CD4-positive, alpha-beta T cell treated with Interleukin-17A for 4 hours (primary cell): ENCODE measurements at places on chromosomes 7 and 10.

DNA sequence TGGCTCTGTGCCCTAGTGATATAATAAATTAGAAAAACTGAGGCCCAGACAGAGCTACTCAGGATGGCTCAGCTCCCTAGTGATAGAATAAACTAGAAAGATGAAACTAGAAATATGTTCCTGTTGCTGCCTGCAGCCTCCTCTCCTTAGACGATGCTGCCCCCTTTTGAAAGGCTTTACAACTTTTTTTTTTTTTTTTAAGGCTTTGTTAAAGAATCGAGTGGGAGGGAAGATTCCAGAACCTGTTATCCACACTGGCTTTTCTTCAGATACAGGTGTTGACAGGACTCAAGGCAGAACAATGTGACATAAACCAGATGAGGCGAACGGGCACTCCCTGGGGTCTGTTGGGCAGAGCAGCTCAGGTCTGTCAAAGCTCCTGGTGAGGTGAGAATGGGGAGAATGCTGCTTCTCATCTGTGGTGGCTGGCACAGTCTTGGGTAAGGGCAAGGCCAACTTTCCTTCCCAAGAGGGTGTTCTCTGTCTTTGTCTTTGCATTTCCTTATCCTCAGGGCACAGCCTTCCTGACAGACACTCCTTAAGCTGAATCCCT, 175.1 kb downstream of the COBL start:
- no peak for DNase-seq

DNA sequence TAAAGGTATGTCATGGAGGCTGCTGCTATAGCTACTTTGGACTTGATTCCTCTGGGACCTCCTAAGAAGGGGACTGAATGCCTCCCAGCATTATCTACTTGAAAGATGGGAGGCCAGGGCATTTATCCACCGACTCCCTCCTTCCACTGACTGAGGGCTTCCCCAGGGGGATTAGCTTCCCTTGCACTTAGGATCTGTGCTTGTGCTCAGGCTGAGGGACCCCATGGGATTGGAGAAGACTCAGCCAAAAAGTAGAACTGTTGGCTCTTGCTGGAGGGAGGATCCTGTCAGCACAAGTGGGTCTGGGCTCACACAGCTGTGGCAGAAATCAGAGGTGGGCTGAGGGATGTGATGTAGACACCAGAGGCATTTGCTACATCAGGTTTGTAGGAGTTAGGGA, 81.5 kb upstream of the SYPL1 start:
- DNase-seq: no peak

- DNase-seq: no peak
Measured at GRCh38 chr10:44910602-44911001, 535 bp upstream of the TMEM72 start.

- DNase-seq: no peak
Measured at GRCh38 chr7:37351716-37352115, 96.9 kb downstream of the ELMO1 start.

GRCh38 chr10:16520900-16521299, 779 bp downstream of the C1QL3 start:
- peak; percentile 20 for DNase-seq

DNA sequence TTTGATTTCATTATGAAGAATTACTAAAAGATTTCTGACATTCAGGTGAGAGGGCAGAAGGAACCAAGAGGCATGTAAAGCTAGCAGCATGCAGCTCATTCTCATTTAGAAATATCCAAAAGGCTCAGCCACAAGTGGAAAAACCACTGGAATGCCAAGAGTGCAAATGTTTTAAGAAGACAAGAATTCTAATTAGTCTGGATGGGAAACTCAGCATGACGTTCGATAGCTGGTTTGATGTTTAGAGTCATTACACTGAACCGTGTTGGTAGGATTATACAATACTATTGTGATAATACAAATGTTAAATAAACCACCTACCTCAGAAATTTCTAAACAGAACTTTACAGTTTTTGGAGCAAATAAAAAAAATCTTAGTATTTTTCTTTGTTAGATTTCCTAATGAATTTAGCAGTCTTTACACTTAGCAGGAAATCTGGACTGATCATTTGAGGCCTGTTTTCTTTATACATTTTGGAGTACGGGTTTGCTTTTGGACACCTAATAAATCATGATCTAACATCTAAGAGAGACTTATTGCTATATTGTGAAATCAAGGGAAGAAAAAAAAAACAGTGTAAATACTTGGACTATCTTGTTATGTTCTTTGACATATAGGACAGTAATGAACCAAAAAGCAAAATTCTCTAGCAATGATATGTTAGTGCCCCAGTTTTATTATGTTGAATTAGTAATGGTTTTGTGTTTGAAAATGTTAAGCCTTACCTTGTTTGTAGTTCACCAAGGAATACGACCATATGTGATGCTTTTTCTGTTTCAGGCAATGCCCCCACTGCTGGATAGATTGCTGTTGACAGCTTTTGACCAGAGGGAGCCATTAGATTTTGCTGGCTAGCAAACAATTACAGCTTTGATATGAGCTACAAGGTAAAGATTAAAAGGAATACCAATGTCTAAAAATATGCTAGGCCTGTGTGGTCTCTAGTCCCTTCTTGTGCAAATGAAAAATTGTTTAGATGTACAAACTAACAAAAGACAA, 354.1 kb upstream of the SEMA3A start:
- DNase-seq: no peak

- no peak for DNase-seq
Measured at GRCh38 chr7:79217468-79217867, 236.0 kb downstream of the MAGI2 start.

GRCh38 chr10:120979435-120980278, 128.5 kb downstream of the WDR11 start:
- DNase-seq: peak; percentile 19

GRCh38 chr10:83820033-83820432, 319.3 kb upstream of the GHITM start:
- no peak for DNase-seq

DNA sequence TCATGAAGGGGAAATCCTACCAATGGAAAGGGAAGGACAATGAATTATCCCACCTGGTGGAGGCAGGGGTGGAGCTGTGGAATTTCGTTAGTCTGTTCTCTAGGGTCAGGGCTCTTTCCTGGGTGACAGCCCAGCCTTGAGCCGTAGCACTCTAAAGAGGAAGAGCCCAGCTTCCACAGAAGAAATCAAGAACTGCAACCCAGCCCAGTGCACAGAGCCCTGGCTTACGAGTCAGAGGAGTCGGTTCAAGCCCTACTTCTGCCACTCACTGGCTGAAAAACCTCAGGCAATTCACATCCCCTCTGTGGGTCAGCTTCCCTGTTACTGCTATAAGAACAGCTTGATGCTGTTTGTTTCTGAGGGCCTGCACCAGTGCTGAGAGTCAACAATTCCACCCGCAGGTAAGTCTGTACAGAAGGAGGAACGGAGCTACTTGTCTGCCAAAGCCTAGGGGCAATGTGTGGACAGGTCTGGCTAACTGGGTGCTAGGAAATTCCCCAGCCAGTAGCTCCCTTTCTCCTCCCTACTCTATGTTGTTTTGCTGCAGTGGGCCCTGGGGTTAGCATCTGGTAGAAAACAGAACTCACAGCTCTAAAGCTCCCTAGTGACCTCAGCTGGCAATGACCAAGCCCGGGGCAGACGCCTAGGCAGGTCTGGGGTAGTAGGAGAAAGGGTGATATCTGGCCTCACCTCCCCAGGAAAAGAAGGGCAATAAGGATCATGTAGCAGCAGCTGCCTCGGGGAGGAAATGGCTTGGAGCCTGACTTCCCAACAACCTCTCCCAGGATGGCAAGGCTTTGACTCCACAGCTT, 3.3 kb downstream of the AVPI1 start:
- no peak for DNase-seq

GRCh38 chr10:24854256-24854655, 98.2 kb downstream of the PRTFDC1 start:
- DNase-seq: no peak

DNA sequence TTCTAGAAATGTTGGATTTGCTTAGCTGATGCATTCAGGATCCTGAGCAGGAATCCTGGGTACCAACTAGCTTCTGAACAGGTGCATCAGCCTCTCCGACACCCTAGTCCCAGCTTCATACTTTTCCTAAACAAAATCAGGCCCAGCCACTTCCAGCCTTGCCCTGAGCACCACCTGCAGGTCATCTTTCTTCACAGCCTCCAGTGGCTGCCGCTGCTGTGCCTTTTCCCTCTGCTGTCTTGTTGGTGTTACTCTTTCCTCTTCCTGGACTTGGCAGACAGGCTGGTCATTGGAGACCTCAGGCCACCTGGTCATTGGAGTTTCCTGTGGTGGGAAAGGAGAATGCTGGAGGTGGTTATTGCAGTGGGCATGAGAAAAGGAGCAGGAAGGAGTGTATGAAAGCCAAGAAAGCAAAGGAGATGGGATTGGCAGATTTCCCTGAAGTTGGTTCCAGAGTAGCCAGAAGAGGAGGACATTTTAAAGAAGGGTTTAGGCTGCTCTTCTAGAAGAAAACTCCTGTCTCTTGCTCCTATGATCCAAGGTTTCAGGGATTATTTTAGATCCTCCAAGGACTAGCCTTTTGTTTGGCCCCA, 48.2 kb upstream of the NFKB2 start:
- peak; percentile 8 for DNase-seq

- no peak for DNase-seq
Measured at GRCh38 chr10:3542185-3542611, 242.8 kb downstream of the KLF6 start.

- DNase-seq: peak; percentile 3
Measured at GRCh38 chr10:38094927-38095574, 914 bp downstream of the ZNF37A start.

DNA sequence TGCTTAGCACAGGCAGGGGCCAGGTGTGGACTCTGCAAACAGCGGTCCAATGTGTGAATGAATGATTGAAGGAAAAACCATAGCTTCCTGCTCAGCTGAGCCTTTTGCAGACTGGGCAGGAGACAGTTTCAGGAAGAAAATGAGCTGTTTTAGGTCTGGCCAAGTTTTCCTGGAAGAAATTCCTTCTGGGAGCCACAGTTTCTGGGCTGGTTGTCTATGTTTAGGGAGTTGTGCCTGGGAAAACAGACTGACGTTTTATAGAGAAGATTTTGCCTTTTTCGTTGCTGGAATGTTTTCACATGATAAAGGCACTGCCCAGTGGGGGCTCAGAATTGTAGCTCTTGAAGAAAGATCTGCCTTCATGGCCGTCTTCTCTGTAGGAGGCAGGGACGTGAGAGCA, 255.1 kb downstream of the CCSER2 start:
- DNase-seq: no peak

GRCh38 chr10:27771231-27771630, 25.6 kb upstream of the MKX start:
- DNase-seq: no peak

DNA sequence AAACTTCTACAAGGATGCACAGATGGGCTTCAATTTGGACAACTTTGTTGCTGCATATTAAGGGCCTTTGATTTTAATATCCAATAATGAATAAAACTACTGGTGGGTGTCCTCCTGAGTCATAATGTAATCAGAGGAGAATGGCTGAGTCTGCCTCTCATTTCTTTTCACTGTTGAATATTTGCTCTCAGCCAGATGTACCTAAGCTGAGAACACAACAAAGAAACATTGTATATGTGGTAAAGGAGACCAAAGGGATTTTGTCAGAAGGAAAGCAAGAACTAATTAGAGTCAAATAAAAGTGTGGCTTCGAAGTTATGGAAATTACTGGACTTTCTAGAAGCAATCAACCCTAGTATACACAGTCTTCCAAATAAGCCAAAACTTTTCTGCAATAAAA, 131.0 kb upstream of the BET1 start:
- no peak for DNase-seq

DNA sequence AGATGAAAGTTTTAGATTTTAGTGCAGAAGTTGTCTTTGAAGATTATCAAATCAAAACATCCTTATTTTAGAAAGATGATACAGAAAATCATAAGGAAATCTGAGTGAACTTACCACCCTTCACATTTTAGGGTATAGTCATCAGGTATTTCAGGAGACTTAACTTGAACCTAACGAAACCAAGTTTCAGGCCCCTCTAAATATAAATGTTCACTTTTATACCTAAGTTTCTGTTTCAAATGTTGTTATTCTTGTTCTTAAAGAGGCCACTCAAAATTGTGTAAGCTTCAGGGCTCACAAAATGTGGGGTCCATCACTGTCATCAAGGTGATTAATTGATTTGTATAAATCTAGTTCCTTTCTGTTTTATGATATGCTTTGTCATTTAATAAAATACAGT, 216.2 kb downstream of the KIAA1217 start:
- no peak for DNase-seq

DNA sequence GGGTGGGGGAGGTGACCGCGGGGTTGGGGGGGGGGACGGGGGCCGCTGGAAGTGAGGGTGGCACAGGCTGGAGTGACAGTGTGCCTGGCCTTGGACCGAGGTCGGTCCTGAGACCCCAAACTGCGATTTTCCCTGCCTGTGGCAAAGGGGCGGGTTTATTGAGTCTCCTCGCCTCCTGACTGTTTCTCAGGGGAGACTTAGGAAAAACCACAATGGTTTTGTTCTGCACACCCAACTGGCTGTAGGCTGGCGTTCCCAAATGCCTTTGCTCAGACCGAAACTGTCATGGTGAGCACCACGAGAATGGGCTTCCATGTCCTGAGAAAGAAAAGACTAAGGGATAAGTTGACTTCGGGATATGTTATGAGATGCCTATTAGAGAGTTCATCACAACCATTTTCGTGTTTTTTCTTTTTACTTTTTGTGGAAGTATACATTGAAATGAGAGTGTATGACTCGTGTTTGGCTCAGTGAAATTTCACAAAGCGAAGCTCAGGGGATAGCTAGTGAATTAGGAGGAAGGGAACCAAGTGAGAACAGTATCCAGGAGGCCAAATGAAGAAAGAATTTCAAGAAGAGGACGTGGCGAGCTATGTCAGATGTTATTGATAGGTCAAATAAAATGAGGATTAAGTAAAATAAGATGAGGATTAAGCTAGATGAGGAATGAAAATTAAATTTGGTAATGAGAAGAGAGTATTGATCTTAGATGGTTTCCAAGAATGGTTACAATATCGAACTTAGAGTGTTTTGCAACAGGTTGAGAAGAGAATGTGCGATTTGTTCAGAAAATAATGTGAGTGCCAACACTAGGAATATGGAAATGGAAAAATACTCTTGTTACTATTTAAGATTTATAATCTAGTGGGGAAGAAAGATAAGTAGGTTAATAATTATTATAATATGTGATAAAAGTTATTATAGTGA, 918 bp downstream of the NET1 start:
- DNase-seq: no peak

GRCh38 chr7:114050571-114050970, 131.8 kb upstream of the PPP1R3A start:
- DNase-seq: no peak
